ENCODE measurements at places on chromosomes 7 and 10.

GRCh38 chr7:134422008-134422407, 36.9 kb downstream of the AKR1B1 start:
- DNase-seq, result no peak

GRCh38 chr7:148575640-148576411, 14.7 kb upstream of the C7orf33 start:
- DNase-seq, result peak; percentile 49

GRCh38 chr10:98528166-98528804, 81.5 kb upstream of the HPS1 start:
- DNase-seq, result no peak

GRCh38 chr10:15780353-15781135, 60.8 kb upstream of the ITGA8 start:
- DNase-seq, result no peak

DNA sequence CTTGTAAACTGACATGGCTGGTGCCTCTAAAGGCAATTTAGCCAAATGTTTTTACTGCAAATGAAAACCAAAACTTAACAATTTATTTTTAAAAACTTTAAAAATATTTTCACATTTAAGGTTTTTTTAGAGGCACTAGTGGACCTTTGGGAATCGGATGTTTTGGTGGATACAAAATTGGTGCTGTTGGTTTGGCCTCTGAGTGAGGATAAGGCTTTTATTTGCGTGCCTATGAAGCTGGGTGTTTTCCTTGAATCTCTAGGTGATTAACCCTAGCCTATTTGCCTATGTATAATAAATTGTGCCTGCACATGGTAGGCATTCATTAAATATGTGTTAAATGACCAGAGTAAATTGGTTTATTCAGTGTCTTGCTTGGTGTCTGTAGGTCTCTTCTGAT, 2.9 kb upstream of the SGCE start:
- DNase-seq, result no peak

- no peak for DNase-seq
Observed at GRCh38 chr7:101231644-101232043, 6.0 kb downstream of the CLDN15 start.

DNA sequence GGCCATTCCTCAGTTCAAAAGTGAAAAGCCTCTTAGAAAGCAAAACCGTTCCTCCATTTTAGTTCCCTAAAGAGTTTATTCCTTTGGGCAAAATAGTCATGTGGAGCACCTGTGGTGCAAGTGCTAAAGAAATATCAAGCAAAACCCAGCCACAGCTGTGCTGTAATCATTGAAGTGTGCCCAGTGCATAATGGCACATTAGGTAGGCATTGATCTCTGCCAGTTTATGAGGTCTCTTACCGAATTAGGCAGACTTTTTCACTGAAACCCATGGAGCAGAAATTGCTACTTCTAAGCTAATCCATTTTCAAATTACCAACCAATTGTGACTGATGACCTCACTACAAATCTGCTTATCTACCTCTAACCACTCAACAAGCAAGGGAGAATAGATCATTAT, 97.2 kb upstream of the SEMA3A start:
- no peak for DNase-seq

DNA sequence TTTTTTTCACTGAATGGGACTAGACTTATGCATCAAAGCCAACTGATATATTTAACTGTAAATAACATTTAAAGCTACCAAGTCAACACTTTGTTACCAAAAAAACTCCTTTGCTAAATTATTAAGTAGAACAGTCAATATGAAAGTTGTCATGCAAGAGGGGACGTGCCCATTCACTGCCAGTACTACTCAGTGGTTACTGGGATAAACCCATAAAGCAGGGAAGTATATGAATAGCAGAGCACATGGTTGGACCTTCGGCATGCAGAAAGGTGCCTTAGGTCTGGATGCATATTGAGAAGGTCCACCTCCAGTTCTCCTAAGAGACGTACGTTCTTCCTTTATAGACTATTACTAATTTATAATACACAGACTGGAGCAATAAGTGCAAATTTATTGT, 120.1 kb downstream of the SVOPL start:
- no peak for DNase-seq

DNA sequence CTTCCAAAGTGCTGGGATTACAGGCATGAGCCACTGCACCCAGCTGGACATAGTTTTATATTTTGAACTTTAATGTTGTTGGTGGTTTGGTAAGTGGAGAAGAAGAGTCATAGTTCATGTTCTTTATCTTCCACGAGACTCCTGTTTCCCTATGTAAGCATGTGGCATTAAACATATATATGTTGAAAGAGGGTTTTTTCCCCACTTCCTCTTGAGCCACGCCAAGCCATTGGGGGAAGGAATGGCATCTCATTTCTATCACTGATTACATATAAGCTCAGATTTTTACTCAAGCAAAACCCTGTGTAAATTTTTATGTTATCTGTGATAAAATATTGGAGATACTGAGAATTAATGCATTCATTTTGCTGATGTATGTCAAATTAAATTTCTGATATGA, 300.4 kb downstream of the PHF14 start:
- DNase-seq, result no peak

DNA sequence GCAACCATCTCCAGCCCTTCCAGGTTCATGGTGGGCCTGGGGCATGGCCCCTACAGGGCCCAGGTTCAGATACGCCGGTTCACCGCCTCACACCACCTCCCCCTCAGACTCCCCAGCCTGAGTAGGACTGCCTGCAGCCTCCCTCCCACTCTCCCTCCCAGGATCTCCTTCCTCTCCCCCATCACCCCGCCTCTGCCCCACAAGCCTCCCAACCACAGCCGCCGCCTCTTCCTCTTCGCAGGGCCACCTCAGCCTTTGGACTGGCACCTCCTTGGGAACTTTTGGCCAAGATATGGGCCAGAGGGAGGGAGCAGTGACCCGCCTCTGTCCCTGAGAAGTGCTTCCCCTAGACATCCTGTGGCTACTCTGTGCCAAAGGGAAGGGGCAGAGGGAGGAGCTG, 9.3 kb downstream of the KCNIP2 start:
- DNase-seq, result no peak

GRCh38 chr7:29285444-29285793, 90.8 kb downstream of the CHN2 start:
- no peak for DNase-seq

- no peak for DNase-seq
Observed at GRCh38 chr7:71320916-71321315, 189.0 kb downstream of the GALNT17 start.

GRCh38 chr10:12907656-12908055, 93.9 kb downstream of the CCDC3 start:
- DNase-seq, result no peak

DNA sequence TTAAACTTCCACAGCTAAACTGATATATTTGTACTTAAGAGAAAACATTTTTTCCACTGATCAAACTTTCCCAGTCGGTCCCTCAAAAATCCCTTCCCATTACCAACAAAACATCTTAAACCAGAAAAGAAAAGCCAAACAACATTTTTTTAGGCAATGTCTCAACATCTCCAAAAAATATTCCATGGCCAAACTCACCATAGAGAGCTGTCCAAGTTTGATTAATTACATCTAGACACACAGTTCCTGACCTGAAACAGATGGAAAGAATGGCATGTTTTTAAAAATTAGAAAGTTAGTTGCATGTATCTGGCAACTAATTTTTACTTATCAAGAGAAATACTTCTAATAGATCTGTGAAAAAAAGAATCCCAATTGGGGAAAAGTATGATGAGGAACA, 95.4 kb downstream of the UBE2H start:
- no peak for DNase-seq

- no peak for DNase-seq
Observed at GRCh38 chr7:114405427-114405826, 9.2 kb upstream of the FOXP2 start.

- DNase-seq, result no peak
Observed at GRCh38 chr10:8531116-8531515, 476.6 kb downstream of the GATA3 start.

GRCh38 chr7:4137552-4137951, 544.5 kb upstream of the FOXK1 start:
- no peak for DNase-seq

GRCh38 chr10:58177362-58177947, 90.2 kb downstream of the IPMK start:
- no peak for DNase-seq

DNA sequence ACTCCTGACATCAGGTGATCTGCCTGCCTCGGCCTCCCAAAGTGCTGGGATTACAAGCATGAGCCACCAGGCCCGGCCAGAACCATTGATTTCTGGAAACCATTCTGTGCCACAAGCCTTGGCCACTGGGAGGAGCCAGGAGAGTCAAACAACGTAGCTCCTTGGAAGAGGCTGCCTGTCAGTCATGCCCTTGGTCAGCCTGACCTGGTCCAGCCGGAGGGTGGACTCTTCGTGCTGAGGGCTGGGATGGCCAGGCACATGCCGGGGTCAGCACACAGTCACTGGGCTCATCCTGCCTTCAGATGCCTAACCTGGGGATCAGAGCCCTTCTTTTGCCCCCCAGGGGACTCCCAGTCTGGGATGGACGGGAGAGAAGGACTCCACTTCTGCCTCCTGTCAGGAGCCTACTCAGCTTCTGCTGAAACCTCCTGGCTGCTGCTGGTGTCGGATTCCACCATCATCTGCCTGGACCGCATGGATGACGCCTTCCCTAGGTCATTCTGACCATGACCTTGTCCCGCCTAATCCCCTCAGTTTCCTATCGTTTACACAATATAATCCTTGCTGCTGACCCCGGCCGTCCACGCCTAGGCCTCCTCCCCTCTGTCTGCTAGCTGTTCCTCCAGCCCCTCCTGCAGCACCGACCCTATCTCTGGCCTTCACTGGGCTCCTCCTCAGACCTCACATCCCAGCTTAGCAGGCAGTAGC, 30.4 kb downstream of the TMEM270 start:
- no peak for DNase-seq

DNA sequence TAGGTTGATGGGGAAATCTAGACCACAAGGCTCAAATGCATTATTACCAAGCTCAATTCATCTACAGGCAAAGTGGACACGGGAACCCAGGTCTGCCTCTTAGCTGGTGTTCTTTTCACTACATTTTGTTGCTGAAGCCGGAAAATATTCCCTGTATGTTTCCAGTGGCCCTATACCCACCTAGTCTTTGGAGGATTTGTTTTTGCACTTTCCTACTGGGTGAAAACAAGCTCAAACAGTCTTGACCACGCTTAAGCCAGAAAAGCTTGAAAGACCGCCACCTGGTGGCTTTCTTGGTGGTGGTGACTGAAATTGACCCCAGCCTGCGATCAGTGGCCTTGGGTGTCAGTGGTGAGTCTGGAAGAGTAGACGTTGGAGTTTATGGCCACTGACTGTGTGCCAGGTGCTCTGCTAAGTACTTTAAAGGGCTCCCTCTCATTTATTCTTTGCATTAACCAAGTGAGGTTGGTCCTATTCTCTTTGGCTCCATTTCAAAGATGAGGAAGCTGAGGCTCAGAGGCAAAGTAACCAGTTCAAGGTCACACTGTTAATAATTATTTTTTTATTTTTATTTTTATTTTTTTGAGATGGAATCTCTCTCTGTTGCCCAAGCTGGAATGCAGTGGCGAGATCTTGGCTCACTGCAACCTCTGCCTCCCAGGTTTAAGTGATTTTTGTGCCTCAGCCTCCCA, 11.1 kb upstream of the CRTAC1 start:
- no peak for DNase-seq

DNA sequence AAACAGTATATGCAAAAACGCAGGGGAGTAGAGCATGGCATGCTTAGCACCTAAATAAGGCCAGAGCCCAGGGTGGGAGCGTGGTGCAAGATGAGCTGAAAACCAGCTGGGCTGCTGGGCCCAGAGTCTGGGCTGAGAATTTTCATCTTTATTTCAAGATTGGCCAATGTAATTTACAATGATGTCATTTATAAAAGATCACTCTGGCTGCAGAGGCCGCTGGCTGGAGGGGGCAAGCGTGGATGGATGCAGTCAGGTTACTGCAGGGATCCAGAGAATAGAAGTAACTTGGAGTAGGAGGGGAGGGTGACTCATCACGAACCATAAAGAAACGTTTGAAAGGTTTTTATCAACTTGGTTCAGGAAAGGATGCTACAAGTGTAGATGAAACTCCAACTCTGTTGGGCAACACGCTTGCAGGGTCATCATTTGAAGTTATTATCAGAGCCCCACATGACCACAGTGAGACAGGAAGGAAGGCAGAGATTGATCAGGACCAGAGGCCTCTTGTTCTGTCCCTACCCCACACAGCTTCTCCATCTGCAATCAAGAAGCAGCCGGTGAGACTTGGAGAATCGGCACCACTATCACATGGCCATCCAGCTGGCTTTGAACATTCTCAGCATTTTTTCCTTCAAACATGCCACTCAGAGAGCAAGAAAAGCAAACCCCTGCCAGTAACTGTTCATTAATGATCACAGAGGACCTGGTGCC, 49.2 kb downstream of the ODAD2 start:
- no peak for DNase-seq

GRCh38 chr7:4805110-4805983, 29.9 kb downstream of the AP5Z1 start:
- DNase-seq, result no peak

GRCh38 chr10:47025540-47026300, 114.5 kb downstream of the PTPN20 start:
- DNase-seq, result no peak

DNA sequence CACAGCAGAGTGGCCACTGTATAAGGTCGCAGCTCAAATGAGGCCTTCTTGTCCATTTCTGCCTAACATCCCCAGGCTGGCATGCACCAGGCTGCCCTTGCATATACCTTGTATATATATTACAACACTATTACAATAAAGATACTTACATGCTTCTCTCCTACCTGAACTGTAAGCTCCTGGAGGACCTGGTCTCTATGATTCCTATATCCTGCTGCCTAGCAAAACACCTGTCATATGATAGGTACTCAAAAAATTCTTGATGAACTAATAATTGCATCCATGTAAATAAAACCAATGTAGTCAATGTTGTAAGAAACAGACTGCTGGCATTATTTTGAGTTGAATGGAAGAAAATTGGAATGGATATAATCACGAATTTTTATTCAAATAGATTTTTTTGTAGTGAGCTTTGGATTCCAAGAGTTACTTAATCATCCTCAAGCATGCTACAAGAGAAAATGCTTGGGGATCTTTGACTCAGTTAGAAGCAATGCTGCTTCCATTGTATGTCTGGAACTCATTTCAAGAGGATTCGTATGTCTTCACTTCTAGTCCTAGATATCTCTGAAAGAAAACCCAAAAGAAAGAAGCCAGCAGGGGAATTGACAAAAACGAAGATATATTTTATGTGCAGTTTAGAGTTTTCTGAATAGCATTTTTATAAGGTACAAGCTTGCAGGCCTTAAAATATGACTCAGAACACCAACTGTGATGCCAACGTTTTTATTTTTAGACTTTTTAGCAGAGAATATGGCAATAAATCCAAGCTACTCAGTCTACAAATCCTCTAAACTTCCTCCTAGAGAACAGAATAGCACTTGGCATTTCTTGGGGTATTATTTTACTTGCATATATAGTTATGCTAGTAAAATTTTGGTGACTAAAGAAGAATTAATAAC, 53.1 kb downstream of the OSBPL3 start:
- DNase-seq, result no peak

GRCh38 chr7:82397879-82398524, 45.6 kb downstream of the CACNA2D1 start:
- DNase-seq, result no peak

GRCh38 chr10:133150656-133151055, 9.4 kb upstream of the KNDC1 start:
- DNase-seq, result no peak

- DNase-seq, result no peak
Observed at GRCh38 chr7:133682364-133683181, 429.7 kb downstream of the EXOC4 start.
